ENCODE measurements at places on chromosomes 5 and 9.

GRCh38 chr9:3398232-3398648, 127.6 kb downstream of the RFX3 start:
- H3K4me3 ChIP-seq: no peak overlapping the region
- H3K27ac ChIP-seq: no peak overlapping the region
- H3K36me3 ChIP-seq: no peaks in the 10 kb centered on the region
- H3K27me3 ChIP-seq: no peaks in the 10 kb centered on the region

- DNase-seq: no peak
- no peaks in the 10 kb centered on the region for H3K4me1 ChIP-seq
- H3K27ac ChIP-seq: no peak overlapping the region
- no peak overlapping the region for H3K4me3 ChIP-seq
- H3K36me3 ChIP-seq: no peaks in the 10 kb centered on the region
Measured at GRCh38 chr5:39249564-39250274, 30.4 kb upstream of the FYB1 start.

- H3K36me3 ChIP-seq: no peaks in the 10 kb centered on the region
- no peak overlapping the region for H3K4me3 ChIP-seq
- H3K27me3 ChIP-seq: no peaks in the 10 kb centered on the region
- DNase-seq: no peak
- H3K4me1 ChIP-seq: peaks cover 5% of the 10 kb centered on the region
Measured at GRCh38 chr5:158487664-158488063, 612.1 kb downstream of the EBF1 start.

- H3K4me3 ChIP-seq: no peak overlapping the region
- DNase-seq: no peak
- H3K4me1 ChIP-seq: peaks cover 12% of the 10 kb centered on the region
- no peak overlapping the region for H3K27ac ChIP-seq
- no peaks in the 10 kb centered on the region for H3K36me3 ChIP-seq
- H3K27me3 ChIP-seq: no peaks in the 10 kb centered on the region
Measured at GRCh38 chr9:124280176-124280691, 22.5 kb downstream of the NEK6 start.

DNA sequence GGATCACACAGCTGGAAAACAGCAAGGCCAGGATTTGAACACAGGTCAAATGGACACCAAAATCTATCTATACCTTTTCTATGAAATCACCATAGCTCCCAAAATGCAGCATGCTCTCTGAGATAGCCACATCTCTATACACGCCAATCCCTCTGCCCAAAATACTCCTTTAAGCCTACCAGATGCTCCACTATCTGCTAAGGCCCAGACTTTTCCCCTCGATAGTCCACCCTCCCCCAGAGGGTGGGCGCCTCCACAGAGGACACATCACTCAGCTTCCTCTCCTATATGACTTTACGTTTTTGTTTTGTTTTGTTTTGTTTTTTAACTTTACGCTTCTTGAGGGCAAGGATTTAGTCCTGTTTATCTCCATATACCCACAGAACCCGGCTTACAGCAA, 46.8 kb downstream of the MTMR12 start:
- H3K4me3 ChIP-seq: no peak overlapping the region
- H3K27me3 ChIP-seq: no peaks in the 10 kb centered on the region
- no peak for DNase-seq
- no peak overlapping the region for H3K27ac ChIP-seq
